Iris pigment epithelial cell (primary cell): ENCODE measurements at places on chromosomes 5 and 9.

- peak; percentile 65 for DNase-seq
Measured at GRCh38 chr9:97740848-97741821, 44.0 kb upstream of the XPA start.

DNA sequence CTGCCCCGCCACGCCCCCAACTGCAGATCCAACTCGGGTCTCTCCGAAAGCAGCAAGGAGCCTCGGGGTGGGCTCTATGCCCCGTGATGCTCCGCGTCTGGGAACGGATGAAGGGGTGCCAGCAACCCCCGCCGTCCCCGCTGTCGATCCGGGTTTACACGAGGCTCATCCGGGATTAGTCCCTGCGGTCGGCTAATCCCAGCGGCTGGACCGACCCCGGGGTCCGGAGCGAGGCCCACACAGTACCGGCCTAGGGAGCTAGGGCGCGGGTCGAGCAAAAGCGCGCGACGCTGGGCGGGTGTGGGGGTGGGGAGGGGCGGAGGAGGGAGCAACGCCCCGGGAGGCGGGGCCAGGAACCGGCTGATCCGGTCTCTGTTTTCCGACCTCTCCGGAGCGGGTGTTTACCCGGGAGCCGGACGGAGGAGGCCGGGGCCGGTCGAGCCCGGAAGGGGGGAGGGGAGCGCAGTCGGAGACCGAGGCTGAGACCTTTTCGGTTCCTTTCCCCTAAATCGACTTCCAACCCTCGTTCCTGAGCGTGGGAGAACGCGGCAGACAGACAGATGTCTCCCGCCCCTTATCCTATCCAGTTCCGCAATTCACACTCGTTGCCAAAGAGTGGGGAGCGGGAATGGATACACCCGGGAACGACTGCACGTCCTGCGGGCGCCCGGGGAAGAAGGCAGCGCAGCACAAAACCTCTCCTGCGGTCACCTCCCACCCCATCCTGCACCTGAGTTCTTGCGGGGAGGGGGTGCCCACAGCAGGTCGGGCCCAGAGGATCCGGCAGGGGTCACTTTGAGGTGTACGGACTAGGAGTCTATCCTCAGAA lies 28.6 kb downstream of the PCDH1 start:
- peak; percentile 76 for DNase-seq

GRCh38 chr5:103743421-103743820 lies 180.8 kb upstream of the NUDT12 start:
- DNase-seq = no peak

- DNase-seq = no peak
Measured at GRCh38 chr9:137116027-137116507, 1.5 kb upstream of the DPP7 start.

DNA sequence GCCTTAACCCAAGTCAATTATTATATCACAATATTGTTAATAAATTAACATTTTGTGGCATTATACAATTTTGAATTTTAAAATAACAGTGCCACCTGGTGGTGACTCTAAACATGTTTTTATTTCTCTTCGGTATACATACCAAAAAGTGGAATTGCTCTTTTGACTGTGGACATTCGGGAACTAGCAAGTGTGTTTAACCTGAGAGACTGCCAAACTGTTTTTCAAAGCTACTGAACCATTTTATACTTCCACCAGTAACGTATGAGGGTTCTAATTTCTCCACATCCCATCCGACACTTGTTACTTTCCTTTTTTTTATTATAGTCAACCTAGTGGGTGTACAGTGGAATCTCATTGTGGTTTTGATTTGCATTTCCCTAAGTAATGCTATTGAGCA lies 18.3 kb upstream of the HSDL2 start:
- no peak for DNase-seq

- DNase-seq = no peak
Measured at GRCh38 chr5:154968953-154969352, 28.1 kb downstream of the MRPL22 start.

DNA sequence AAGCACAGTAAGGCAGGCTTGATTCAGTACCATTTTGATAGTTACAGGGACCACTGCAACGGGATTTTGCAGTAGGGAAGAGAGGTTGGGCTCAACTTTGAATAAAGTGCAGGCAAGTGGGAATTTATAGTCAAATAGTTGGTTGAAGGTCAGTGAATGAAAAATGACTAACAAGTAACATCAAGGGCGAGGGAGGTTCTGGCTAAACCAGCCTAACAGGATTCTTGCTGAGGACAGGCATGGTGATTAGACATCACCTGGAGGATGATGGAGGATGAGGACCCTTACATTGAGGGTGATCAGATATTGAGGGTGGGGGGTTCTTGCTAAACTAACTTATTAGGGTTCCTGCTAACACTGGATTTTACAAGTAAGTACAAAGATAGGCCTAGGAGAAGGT lies 66.1 kb upstream of the SMC5 start:
- DNase-seq = no peak

DNA sequence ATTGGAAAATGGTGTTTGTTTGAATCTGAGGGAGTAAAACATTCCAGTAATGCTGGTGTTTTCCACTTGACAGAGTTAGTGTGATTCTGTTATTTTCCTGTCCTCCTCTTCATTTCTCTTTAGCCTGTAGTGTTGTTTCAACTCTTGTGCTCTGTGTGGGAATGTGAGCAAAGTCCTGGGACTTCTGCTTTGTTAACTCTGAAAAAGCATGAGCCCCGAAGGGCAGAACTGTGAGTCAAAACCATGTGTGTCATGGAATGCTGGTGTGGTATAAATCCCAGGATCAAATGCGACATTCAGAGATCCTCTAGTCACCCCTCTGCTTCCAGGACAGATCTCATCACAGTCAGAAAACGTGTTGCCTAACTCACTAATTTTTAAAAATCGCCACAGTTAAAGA lies 8.9 kb downstream of the F2R start:
- DNase-seq = peak; percentile 79

GRCh38 chr9:131628459-131629225 lies 83.3 kb downstream of the PRRT1B start:
- no peak for DNase-seq

- DNase-seq = no peak
Measured at GRCh38 chr9:122197882-122198281, 30.9 kb downstream of the LHX6 start.
